ENCODE measurements at places on chromosomes 1 and 21. TPM values are rescaled to one million over a fixed set of nuclear protein-coding genes. Genes with fewer than 3 reads are reported as not detected.

GRCh38 chr1:71695821-71696220 lies 586.5 kb downstream of the NEGR1 start:
- no peaks in the 10 kb centered on the region for H3K36me3 ChIP-seq
- no peak overlapping the region for H3K4me3 ChIP-seq
- H3K27ac ChIP-seq: no peak overlapping the region
- DNase-seq: no peak
- H3K27me3 ChIP-seq: no peaks in the 10 kb centered on the region

- peaks cover 47% of the 10 kb centered on the region for H3K27me3 ChIP-seq
- H3K4me1 ChIP-seq: peaks cover 19% of the 10 kb centered on the region
- no peaks in the 10 kb centered on the region for H3K36me3 ChIP-seq
These were observed 23.7 kb upstream of the TMEM54 start for GRCh38 chr1:32924881-32925344.

- H3K27ac ChIP-seq: no peak overlapping the region
- no peaks in the 10 kb centered on the region for H3K36me3 ChIP-seq
- no peak for DNase-seq
- no peak overlapping the region for H3K4me3 ChIP-seq
These were observed 91.1 kb upstream of the CACHD1 start for GRCh38 chr1:64378826-64379225.

GRCh38 chr1:185595835-185596667 lies 138.1 kb upstream of the HMCN1 start:
- H3K27me3 ChIP-seq: no peaks in the 10 kb centered on the region
- no peak overlapping the region for H3K4me3 ChIP-seq
- H3K4me1 ChIP-seq: peaks cover 38% of the 10 kb centered on the region
- DNase-seq: no peak

- H3K4me3 ChIP-seq: peak overlapping the region; percentile 5
- peaks cover 27% of the 10 kb centered on the region for H3K4me1 ChIP-seq
- H3K36me3 ChIP-seq: peaks cover 20% of the 10 kb centered on the region
- no peak for DNase-seq
- no peaks in the 10 kb centered on the region for H3K27me3 ChIP-seq
These were observed 25.0 kb upstream of the PHTF1 start for GRCh38 chr1:113784104-113784779.

- H3K4me1 ChIP-seq: peaks cover 14% of the 10 kb centered on the region
- H3K27me3 ChIP-seq: no peaks in the 10 kb centered on the region
- H3K36me3 ChIP-seq: peaks cover 65% of the 10 kb centered on the region
- no peak overlapping the region for H3K4me3 ChIP-seq
- H3K27ac ChIP-seq: no peak overlapping the region
These were observed 22.0 kb downstream of the PRPF38A start for GRCh38 chr1:52426371-52426770.

DNA sequence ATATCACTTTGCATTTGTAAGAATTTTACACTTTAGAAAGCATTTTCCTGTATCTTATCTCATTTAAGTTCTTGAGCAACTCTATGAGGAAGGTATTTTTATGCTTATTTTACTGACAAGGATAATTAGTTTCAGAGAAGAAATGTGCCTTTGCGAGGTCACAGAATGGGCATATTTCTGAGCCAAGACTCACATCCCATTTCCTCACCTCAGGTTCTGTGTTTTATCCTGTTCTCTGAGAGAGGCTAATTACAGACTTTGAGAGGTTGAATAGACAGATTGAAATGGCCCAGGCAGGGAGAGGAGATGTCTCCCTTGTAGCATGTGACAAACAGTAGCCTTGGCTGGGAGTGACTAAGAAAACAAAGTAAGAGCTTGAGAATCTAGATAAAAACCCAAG lies 39.1 kb upstream of the ZC3H11B start:
- peaks cover 10% of the 10 kb centered on the region for H3K27me3 ChIP-seq
- H3K4me3 ChIP-seq: no peak overlapping the region
- no peaks in the 10 kb centered on the region for H3K4me1 ChIP-seq
- no peak overlapping the region for H3K27ac ChIP-seq

GRCh38 chr1:224996266-224996665 lies 66.8 kb downstream of the DNAH14 start:
- no peaks in the 10 kb centered on the region for H3K27me3 ChIP-seq
- no peaks in the 10 kb centered on the region for H3K36me3 ChIP-seq
- H3K4me1 ChIP-seq: no peaks in the 10 kb centered on the region
- no peak overlapping the region for H3K4me3 ChIP-seq
- H3K27ac ChIP-seq: no peak overlapping the region
- no peak for DNase-seq

- no peak for DNase-seq
- no peak overlapping the region for H3K27ac ChIP-seq
- peaks cover 34% of the 10 kb centered on the region for H3K27me3 ChIP-seq
- H3K4me3 ChIP-seq: no peak overlapping the region
- no peaks in the 10 kb centered on the region for H3K4me1 ChIP-seq
These were observed 7.2 kb downstream of the C1orf116 start for GRCh38 chr1:207025146-207025880.

- H3K36me3 ChIP-seq: peaks cover 50% of the 10 kb centered on the region
- H3K4me3 ChIP-seq: no peak overlapping the region
- DNase-seq: no peak
- H3K4me1 ChIP-seq: peaks cover 23% of the 10 kb centered on the region
These were observed 22.4 kb downstream of the CNIH4 start for GRCh38 chr1:224378855-224379631.

GRCh38 chr1:35038723-35039122 lies 7.0 kb upstream of the ZMYM6 start:
- H3K4me3 ChIP-seq: no peak overlapping the region
- H3K27ac ChIP-seq: no peak overlapping the region
- no peaks in the 10 kb centered on the region for H3K4me1 ChIP-seq

DNA sequence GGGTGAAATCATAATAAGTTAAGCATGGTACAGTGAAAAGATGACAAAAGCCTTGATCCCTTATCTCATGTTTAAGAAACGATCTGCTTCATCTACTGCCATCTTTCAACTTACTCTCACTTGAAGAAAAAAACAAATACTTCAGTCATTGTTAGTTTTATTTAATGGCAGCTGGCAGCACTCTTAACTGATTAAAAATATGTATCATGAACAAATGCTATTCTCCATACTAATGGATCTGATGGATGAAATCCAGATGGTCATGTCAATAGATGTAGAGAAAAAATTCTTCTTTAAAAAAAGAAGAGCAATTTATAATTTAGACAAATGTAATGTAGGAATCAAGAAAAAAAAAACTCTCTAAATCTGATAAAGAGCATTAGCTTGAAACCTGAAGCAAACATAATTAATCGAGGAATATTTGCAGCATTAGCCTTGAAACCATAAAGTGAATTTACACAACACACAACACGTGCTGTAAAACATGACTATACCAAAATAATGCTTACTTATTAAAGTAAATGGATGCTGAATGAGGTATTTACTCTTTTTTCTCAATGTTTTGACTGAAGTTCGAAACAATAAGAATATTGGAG lies 579.0 kb upstream of the ADAMTS5 start:
- no peak for DNase-seq
- H3K4me3 ChIP-seq: no peak overlapping the region
- H3K27ac ChIP-seq: no peak overlapping the region
- H3K27me3 ChIP-seq: no peaks in the 10 kb centered on the region

DNA sequence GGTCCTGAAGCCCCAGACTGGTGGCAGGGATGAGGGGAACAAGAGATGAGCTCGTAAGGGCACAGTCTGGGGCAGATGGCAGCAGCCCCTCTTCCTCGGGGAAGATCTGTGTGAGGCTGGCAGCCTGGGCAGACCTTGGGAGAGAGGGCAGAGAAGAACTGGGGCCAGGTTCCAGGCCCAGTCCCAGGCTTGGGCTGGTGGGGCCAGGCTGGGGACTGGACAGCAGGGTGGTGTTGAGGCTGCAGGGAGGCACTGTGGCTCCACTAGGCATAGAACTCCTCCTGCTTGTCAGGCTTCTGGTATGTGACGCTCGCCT lies 35.7 kb downstream of the SDC3 start:
- H3K36me3 ChIP-seq: no peaks in the 10 kb centered on the region
- DNase-seq: no peak
- H3K4me1 ChIP-seq: peaks cover 4% of the 10 kb centered on the region
- peaks cover 36% of the 10 kb centered on the region for H3K27me3 ChIP-seq
- H3K27ac ChIP-seq: no peak overlapping the region
- H3K4me3 ChIP-seq: no peak overlapping the region

GRCh38 chr1:79899914-79900313 lies 893.4 kb upstream of the ADGRL4 start:
- no peak overlapping the region for H3K4me3 ChIP-seq
- H3K27ac ChIP-seq: no peak overlapping the region
- H3K27me3 ChIP-seq: no peaks in the 10 kb centered on the region
- no peaks in the 10 kb centered on the region for H3K36me3 ChIP-seq
- DNase-seq: no peak

DNA sequence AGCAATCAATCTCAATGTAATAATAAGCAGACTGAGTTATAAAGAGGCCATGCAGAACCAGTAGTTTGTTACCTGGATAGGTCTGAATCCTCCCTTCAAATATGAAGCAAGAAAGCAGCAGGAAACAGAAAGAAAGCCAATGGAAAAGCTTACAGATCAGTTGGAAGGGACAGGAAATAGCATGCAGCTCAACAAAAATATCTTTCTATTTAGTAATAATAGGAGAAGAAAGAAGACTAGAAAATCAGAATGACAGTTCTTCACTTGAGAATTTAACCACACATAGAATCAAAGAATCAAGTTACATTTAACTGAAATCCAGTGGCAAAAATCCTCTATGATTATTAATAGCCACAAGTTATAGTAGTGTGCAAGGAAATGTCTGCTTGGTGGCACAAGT lies 194.4 kb downstream of the EIF4G3 start:
- no peak overlapping the region for H3K4me3 ChIP-seq
- peaks cover 32% of the 10 kb centered on the region for H3K36me3 ChIP-seq
- no peaks in the 10 kb centered on the region for H3K27me3 ChIP-seq
- H3K4me1 ChIP-seq: no peaks in the 10 kb centered on the region
- no peak for DNase-seq

GRCh38 chr1:31723828-31724359 lies 20.1 kb upstream of the COL16A1 start:
- no peak for DNase-seq
- H3K36me3 ChIP-seq: no peaks in the 10 kb centered on the region
- H3K27me3 ChIP-seq: peaks cover 17% of the 10 kb centered on the region
- H3K27ac ChIP-seq: no peak overlapping the region
- H3K4me1 ChIP-seq: no peaks in the 10 kb centered on the region

Gene NPHS2
- not detected for total RNA-seq

Gene CD52
- 499 TPM for total RNA-seq

Gene PRPF38B
- total RNA-seq: 88.1 TPM

Gene SYT11
- 3.3 TPM for total RNA-seq

Gene MYOM3
- not detected for total RNA-seq

Gene FASLG
- not detected for total RNA-seq

Gene CORT
- total RNA-seq: 0.22 TPM

All from activated B cell treated with CpG ODN at 0.5 μM for 24 hours (primary cell).